ENCODE measurements at places on chromosomes 5 and 9. TPM values are rescaled to one million over a fixed set of nuclear protein-coding genes. Genes with fewer than 3 reads are reported as not detected.

GRCh38 chr5:176817369-176817840 lies 7.0 kb downstream of the UNC5A start:
- DNase-seq: no peak

- DNase-seq: no peak
These were observed 433.6 kb downstream of the PIK3R1 start for GRCh38 chr5:68648944-68649857.

- no peak for DNase-seq
These were observed 245.3 kb downstream of the OSTF1 start for GRCh38 chr9:75333624-75334023.

GABRA6 gene
- 0.09 TPM for polyA plus RNA-seq

NOXA1 gene
- polyA plus RNA-seq: 6.1 TPM

DNA sequence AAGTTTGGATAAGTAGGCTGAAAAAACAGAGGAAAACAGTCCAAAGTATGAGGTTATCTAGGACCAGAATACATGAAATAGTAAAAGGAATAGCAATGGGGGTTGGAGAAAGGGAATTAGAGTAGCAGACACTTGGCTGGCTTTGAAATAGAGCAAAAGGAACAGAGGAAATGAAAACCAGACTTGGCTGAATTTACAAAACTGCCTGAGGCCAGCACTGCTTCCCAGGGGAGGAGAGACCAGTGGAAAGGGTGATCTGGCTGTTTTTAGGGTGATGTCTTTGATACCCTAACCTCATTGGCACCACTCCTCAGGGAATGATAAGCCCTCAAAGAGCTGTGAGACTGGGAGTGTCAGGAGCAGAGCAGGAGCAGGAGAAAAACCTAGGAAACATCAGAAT lies 413.4 kb upstream of the SLC30A5 start:
- no peak for DNase-seq

GRCh38 chr5:38622723-38623129 lies 66.3 kb upstream of the LIFR start:
- DNase-seq: no peak

UBE2QL1 gene
- polyA plus RNA-seq: 0.91 TPM

- no peak for DNase-seq
These were observed 50.1 kb upstream of the SMAD5 start for GRCh38 chr5:136082390-136083193.

DNA sequence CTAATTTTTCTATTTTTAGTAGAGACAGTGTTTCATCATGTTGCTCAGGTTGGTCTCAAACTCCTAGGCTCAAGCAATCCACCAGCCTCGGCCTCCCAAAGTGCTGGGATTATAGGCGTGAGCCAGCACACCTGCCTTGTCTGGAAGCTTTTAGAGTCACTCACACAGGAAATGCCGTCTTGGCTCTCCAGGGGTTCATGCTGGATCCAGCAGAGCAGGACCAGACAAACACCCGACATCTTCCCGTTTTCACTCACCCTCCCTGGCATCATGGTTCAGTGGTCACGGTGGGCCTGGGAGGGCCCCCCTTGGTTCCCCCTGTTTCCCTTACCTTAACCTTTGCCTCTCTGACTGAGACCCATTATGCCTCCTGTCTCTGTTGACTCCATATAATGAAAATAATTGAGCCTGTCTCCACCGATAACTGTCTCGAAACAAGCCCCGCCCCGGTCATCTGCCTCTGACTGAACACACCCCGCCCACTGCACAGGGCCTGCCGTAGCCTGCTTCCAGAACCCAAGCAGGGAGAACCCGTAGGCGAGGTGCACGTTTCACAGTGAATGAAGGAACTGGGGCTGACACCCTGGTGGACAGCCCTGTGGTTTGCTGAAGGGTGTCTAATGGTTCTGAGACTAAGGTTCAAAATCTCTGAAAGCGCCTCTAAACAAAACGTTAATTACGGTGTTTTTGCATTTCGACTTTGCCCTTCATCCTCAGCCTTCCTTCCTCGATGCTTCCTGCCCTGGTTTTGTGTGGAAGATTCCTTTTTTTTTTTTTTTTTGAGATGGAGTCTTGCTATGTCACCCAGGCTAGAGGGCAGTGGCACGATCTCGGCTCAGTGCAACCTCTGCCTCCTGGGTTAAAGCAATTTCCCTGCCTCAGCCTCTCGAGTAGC lies 39.7 kb upstream of the SPRY4 start:
- no peak for DNase-seq

NELFB gene
- 50.6 TPM for polyA plus RNA-seq

HMGCS1 gene
- 139 TPM for polyA plus RNA-seq

DNA sequence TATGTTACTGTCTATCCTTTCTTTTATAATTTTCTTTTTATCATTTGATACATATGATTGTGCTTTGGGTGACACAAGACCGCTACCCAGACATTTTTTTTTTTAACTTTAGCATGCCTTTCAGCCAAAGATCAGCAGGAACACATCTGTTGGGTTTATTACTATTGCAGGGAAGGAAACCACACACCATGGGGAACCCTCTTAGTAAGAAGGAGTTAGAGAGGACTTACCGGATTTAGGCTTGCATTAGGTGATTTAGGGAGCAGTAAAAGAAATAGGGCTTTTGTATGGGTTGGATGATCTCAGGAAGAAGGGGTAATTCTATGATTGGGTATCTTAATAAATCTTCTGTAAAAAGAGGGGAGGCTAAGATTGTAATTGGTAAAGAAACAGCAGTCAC lies 138.2 kb downstream of the SNX18 start:
- DNase-seq: no peak

- no peak for DNase-seq
These were observed 246.9 kb downstream of the NR3C1 start for GRCh38 chr5:143156572-143156971.

AQP3 gene
- polyA plus RNA-seq: 43.5 TPM

DNA sequence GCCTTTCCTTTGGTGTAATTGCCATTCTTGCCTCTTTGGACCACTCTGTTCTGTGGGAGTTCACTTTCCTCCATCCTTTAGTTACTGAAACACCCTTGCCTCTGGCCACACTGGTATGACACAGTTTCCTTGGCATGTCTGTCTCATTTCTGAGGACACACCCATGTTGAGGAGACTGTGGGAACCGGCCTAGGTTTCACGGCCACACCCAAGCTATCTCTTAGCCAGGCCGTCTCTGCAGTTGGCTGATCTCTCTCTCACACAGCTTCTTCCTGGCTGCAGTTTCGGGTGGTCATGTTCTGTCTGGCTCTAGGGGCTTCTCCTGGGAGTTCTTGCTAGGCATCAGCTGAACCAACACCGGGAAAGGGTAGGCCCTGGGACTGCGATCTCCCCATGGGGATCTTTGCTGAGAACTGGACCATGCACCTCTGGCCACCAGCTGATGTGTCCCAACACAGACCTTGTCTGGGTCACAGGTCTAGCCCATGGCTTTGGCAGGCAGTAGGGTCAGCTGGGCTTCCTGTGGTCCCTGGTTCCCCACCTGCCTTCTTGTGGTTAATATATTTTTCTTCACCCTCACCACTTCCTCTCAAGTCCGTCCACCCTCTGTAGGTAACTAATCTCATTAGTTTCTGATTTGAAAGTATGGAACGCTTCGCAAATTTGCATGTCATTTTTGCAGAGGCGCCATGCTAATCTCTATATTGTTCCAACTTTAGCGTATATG lies 24.9 kb downstream of the ARHGEF37 start:
- DNase-seq: no peak

DNA sequence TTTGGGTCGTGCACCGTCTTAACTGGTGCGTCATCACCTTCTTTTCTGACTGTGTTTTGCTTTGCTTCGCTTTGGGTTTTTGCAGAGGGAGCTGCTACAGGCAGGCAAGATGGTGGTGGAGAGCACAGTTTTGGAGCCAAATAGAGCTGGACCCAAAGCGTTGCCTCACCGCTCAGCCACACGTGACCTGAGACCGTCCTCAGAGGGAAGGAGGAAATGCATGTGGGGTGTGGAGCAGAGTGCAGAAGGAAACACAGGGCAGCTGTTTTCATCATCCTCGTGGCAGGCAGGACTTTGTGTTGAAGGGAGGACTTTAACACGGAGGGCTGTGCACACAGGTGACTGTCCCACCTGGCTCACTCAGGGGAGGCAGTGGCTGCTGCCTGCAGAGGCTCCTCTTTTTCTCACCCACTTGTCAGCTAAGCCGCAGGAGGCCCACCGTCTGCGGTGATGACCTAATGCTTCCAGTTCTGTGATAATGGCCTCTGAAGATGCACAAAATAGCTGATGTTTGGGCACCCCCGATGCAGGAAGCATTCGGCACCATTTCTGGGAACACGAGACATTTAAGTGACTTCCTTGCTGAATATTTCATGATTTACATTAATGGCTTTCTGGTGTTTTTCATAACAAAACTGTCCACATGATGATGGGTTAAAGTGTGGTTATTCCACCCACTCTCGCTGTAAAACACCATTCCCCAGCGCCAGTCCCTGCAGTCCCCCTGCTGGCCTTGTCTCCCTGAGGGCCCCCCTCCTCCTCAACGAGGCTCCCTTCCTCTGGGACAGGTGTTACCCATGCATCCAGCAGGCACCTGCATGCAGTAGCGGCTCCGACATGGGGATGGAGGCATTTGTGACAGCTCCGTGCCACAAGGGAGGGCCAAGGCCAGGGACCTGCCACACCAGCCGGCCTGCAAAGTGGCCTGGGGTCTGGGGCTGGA lies 12.4 kb upstream of the UBAC1 start:
- DNase-seq: no peak

GRCh38 chr5:127243011-127243410 lies 47.6 kb upstream of the MEGF10 start:
- DNase-seq: no peak

DNA sequence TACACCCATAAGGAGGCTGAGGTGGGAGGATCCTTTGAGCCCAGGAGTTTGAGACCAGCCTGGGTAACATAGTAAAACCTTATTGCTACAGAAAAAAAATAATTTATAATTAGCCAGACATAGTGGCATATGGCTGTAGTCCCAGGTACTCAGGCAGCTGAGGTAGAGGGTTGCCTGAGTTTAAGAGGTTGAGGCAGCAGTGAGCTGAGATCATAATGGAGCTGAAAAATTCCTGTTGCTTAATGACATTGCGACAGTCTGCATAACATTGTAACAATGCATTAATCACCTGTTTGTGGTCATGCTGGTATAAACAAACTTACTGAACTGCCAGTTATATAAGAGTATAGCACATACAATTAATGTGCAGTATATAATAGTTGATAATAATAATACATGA lies 214.2 kb downstream of the TRIM32 start:
- no peak for DNase-seq

- DNase-seq: no peak
These were observed 79.1 kb downstream of the RAPGEF1 start for GRCh38 chr9:131660466-131661405.

ACOT12 gene
- polyA plus RNA-seq: 1.1 TPM

DNA sequence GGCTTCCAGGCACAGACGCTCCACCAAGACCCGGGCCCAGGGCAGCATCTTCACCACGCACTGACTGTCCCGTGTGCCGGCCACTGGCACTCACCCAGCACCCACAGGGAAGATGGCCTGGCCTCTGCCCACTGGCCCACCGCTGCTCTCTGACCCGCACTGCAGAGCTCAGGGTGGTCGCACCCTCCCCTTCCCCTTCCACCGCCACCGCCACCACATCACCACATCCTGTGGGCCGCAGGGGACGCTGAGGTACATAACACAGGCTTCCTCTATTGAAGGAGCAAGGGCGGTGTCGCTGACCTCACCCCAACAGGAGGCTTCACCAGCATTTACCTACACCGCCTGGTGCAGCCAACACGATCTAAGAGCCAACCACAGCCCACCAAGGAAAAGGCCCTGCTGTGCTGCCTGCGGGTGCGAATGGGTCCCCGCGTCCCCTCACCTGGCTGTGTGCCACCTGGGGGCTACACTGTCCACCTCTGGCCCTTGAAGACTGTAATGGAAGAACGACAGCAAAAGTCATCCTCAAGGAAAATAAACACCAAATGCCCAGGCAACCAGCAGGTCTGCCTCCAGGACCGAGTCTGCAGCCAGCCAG lies 101.8 kb downstream of the CAMSAP1 start:
- DNase-seq: no peak

- no peak for DNase-seq
These were observed 189.5 kb downstream of the ACTL7B start for GRCh38 chr9:108666240-108666784.

DNA sequence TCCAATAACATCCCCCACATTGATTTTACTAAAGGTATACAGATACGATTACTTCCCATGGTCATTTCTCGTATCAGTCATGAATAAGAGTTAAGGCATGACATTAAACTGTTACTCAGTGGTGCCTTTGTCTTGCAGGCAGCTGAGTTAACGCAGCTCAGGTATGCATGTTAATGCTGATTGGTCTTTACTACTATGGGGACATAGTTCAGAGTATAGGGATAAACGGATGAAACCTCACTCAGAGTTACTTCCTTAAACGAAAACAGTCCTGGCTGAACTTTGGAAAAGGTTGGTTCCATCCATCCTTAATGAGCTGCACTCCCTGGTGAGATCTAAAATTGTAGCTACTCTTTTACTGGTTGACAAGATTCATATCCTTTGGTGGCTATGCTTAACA lies 87.0 kb downstream of the ACTL7B start:
- DNase-seq: no peak

DNA sequence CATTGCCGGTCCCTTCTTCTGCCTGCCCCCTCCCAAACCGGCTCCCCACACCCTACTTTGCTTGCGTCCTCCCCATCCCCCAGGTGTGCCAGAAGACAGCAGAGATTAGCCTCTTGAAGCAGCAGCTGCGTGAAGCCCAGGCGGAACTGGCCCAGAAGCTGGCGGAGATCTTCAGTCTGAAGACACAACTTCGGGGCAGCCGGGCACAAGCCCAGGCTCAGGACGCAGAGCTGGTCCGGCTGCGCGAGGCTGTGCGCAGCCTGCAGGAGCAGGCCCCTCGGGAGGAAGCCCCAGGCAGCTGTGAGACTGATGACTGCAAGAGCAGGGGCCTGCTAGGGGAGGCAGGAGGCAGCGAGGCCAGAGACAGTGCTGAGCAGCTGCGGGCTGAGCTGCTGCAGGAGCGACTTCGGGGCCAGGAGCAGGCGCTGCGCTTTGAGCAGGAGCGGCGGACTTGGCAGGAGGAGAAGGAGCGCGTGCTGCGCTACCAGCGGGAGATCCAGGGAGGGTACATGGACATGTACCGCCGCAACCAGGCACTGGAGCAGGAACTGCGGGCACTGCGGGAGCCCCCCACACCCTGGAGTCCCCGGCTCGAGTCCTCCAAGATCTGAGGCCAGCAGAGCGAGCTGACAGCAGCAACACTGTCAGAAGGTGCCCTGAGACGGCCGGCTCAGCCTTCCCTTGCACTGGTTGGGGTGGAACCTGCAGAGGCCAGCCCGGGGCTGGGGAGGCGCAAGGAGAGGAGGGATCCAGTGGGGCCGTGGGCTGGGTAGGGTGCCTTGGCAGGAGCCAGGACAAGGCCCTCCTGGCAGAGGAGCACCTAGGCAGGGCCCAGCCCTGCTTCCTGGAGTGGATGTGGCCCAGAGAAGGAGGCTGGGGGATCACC lies 8.3 kb downstream of the N4BP3 start:
- no peak for DNase-seq

ASPN gene
- polyA plus RNA-seq: 21.5 TPM

- no peak for DNase-seq
These were observed 26.0 kb upstream of the TTLL11 start for GRCh38 chr9:122119166-122119521.
